ENCODE measurements at places on chromosomes 2 and 18.

- DNase-seq: no peak
Measured at GRCh38 chr2:33377048-33377447, 99.4 kb upstream of the RASGRP3 start.

DNA sequence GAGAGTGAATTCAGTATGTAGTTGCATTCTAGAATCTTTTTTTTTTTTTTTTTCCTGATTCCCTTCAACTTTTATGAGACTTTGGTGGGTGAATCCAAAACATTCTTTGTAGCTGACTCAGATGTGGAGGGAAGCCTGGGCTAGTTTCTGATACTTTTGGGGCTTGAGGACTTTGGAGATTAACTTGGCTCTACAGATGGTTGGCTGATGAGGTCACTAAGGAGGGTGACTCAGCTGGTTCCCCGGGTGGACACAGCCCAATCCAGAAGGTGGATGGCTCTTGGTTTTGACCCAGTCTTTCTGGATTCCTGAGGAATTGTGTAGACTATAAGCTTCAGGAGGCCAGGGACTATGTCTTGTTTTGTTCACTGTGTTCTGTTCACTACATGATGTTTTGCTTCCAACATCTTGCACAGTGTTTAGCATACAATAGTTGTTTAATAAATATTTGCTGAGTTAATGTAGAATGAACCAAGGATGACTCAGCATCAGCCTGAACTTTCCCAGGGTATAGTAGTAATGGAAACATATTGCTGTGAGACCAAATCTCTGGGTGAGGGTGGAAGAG lies 30.5 kb downstream of the LAMA3 start:
- DNase-seq: no peak

GRCh38 chr2:150710916-150711315 lies 223.4 kb upstream of the RND3 start:
- DNase-seq: peak; percentile 82

DNA sequence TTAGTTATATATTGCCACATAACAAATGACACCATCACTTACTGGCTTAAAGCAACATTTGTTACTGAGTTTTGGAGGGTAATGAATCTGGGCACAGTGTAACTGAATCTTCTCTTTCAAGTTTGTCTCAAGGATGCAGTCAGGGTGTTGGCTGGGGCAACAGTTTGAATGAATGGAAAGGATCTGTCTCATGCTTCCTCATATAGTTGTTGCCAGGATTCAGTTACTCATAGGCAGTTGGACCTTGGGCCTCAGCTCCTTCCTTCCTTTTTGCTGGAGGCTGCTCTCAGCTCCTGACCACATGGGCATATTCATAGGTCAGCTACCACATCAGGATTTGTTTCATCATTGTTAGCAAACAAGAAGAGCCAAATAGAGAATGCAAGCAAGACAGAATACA lies 466.1 kb upstream of the MC4R start:
- DNase-seq: no peak

DNA sequence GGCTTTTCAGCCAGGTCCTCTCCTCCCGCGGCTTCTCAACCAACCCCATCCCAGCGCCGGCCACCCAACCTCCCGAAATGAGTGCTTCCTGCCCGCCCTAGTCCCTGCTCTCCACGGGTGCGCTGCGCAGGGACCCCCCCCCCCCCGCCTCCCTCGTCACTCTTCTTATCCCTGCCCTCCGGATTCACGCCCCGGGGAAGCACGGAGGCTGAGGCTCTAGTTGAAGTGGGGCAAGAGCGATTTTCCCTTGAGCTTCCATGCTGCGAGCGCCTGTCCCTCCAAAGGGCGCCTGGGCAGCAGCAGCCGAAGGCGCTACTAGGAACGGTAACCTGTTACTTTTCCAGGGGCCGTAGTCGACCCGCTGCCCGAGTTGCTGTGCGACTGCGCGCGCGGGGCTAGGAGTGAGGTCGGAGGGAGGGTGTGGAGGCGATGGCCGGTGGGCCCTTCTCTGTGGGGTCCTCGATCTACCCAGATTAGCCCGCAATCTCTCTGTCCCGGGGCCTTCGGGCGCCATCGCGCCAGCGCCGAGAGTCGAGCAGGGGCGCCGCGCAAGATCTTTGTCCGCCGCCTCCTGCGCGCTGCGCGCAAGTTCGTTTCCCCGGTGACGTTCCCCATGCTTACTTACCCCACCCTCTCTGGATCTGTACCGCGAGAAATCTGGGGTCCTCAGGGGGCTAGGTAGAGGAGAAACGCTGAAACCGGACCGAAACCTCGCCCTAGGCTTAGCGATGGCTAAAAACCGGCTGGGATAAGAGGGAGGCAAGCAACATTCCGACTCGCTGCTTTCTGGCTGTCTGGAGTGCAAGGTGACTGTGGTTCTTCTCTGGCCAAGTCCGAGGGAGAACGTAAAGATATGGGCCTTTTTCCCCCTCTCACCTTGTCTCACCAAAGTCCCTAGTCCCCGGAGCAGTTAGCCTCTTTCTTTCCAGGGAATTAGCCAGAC lies 677 bp downstream of the GAD1 start:
- DNase-seq: peak; percentile 2

DNA sequence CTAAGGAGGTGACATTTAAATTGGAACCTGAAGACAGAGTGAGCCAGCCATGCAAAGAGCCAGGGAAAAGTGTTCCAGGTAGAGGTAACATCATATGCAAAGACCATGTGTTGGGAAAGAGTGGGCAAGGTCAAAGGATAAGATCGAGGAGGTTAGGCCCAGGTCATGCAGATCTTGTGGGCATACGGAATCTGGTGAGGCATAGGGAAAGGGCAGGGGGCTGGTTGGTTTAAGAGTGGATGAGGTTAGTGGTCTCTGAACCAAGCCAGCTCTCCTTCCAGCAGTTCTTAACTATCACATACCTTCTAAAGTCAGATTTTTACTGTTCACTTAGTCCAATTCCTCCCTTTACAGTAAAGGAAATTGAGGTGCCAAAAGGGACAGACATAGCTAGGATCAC lies 3.0 kb downstream of the ANKRD53 start:
- DNase-seq: no peak

GRCh38 chr2:206408323-206409320 lies 34.7 kb upstream of the ADAM23 start:
- DNase-seq: no peak

DNA sequence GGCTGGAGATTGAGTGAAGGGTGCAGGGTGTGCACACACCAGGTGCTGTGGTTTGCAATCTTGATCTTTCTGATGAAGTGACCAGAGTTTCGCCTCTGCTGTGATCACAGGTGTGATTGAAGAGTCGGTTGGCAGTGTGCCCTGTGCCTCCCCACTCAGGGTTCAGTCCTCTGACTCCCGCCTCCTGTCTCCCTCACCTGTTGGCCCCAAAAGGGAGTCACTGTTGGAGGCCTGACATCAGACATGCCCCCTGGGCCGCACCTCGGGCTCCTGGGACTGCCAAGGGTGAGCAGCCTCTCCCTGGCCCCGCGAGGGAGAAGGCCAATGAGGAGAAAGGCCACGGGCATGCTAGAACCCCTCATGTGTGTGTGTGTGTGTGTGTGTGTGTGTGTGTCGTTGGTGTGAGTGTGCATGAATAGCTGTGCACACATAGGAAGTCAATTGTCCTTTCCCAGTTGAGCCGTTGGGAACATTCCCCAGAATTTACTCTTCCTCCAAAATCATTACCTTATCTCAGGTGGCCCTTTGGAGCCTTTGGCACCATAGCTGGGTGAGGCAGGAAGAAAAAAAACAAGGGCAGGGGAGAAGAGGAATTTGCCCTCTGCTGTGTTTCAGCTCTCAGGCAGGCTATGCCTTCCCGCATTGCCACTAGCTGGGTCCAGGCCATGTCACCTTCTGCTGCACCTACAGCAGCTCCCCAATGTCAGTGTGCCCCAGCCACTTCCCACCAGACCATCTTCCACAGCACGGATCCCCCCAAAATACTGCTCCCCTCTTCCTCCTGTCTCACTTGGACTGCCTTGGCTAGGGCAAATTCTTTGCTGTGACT lies 78.1 kb upstream of the LAPTM4A start:
- DNase-seq: peak; percentile 78

GRCh38 chr2:105329561-105330495 lies at the start of gene TGFBRAP1:
TGFBRAP1 (minus strand) TSS chr2:105329735; CDS start chr2:105308301, 21,434 bp downstream.
- DNase-seq: no peak

DNA sequence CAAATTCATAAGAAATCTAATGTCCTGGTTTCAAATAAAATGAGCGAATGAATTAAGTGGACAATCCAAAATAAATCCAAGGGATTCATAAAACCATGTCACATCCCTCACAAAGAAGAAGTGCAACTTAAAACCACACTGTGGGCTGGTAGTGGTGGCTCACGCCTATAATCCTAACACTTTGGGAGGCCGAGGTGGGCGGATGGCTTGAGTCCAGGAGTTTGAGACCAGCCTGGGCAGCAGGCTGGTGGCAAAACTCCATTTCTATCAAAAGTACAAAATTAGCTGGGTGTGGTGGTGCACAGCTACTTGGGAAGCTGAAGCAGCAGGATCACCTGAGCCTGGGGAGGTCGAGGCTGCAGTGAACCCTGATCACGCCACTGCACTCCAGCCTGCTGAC lies 25.4 kb downstream of the FAM98A start:
- no peak for DNase-seq

- no peak for DNase-seq
Measured at GRCh38 chr2:240778426-240778825, 41.6 kb downstream of the KIF1A start.

GRCh38 chr2:162798407-162798806 lies 40.2 kb downstream of the KCNH7 start:
- no peak for DNase-seq

- DNase-seq: no peak
Measured at GRCh38 chr2:73069855-73070642, 1.5 kb downstream of the SFXN5 start.

DNA sequence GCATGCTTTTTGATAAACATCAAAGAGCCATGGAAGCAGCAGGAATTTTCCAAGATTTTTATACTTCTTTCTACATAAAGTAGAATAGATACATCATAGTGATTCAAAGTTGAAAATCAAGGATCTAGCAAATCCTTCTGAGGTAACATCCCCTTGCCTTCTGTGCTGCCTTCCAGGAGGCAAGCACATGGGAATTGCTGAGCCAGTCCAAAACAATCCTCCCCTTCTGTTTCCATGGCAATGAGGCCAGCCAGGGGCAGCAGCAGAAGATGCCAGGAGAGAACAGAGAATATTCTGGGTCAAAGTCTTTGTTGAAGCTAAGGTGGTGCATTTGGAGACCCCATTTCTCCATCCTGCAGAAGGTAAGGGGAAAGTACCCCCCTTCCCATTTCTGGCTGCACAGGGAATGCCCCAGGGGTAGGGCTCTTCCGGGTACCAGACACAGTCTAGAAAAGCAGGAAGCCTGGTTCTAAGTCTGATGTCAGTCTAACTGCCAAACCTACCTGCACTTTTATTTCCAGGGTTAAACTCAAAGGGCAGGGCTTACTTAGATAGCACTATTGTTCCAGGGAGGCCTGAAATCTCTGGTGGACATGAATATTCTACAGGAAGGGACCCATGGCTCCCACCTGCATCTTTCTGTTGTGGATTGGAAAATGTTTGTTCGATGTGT lies 22.1 kb downstream of the CENPA start:
- no peak for DNase-seq

- DNase-seq: no peak
Measured at GRCh38 chr2:236871500-236872001, 214.1 kb upstream of the COPS8 start.

DNA sequence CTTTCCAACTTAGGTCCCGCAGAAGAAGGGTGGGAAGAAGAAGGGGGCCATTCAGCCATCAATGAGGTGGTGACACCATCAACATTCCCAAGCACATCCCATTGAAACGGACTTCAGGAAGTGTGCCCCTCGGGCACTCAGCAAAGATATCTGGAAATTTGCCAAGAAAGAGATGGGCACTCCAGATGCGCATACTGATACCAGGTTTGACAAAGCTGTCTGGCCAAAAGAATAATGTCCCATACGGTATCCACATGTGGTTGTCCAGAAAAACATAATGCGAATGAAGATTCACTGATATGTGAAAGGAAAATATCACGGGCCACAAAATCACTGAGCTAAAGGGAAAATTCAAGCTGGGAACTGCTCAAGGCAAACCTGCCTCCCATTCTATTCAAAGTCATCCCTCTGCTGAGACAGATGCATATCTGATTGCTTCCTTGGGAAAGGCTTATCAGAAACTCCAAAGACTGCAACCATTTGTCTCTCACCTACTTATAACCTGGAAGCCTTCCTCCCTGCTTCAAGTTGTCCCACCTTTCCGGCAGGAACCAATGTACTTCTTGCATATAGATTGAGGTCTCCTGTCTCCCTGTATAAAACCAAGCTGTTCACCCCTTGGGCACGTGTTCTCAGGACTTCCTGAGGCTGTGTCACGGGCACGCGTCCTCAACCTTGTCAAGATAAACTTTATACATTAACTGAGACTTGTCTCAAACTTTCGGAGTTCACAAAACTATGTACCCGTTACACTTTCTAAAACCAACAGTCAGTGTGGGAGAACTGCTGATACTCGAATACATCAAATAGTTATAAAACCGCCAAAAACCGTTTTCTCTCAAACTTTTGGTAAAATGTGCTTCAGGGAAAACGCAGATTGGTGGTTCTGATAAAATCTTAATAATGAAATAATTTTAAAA lies 1.3 kb upstream of the PDK1 start:
- DNase-seq: no peak

DNA sequence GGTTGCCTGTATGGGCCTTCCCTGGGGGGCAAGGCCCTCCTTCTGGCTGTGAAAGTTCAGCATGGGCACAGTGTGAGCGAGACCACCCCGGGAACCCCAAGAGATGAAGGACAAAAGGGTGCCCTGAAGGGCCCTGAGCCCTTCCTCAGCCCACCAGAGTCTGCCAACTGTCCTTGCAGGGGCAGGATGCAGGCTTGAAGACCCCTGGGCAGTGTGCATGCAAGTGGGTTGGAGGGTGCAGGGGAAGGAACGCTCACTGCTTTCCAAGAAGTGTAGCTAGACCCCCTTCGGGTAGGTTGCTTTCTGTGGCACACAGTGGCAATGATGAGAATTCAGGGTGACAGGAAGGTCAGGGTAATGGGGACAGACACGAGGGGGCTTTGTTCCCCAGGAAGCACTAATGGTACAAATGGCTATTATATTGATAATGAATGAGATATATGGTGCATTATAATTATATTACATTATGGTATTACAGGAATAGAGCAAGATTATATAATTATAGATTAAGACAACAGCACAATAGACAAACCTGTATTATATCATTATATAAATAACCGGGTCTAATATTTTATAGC lies 228.7 kb downstream of the ATAD2B start:
- no peak for DNase-seq

DNA sequence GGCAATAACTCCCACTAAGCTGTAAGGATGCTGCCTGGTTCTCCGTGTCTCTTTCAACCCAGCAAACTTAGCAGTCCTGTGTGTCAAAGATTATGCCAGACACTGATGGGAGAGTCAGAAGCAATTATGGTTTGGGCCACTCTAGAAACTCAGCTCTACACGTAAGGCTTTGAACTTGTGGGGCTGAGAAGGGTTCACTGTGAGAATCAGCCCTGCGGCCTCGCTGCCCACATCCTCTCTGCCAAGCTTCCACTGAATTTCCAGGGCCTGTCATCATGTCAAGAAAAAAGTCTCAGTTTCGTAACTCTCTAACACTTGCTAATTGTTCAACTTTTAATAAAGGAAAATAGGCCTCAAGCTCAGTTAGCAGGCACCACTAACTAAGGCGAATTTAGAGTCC lies 308.8 kb upstream of the LYPD1 start:
- no peak for DNase-seq

- DNase-seq: no peak
Measured at GRCh38 chr2:159186462-159186861, 100.0 kb downstream of the WDSUB1 start.

- no peak for DNase-seq
Measured at GRCh38 chr2:162368494-162368893, 24.6 kb downstream of the GCA start.

GRCh38 chr2:189501487-189501886 lies 60.2 kb downstream of the WDR75 start:
- DNase-seq: no peak

Data from NCI-H1105 (cell line).